ENCODE measurements at places on chromosomes 2 and 18.

- DNase-seq: no peak
These were observed 13.2 kb downstream of the SLC66A3 start for GRCh38 chr2:11168488-11168887.

DNA sequence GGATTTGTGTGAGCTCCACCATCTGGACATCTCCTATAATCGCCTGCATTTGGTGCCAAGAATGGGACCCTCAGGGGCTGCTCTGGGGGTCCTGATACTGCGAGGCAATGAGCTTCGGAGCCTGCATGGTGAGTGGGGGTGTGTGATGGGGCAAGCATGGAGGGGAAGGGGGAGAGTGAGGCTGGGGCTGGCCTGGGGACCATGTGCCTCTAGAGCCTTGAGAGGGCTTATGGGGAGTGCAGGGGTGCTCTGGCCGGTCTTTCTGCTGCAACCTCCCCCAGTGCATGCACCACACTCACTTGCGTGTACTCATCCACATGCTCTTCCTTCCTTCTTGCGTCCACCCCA, 7.9 kb downstream of the STK11IP start:
- DNase-seq: no peak

GRCh38 chr18:48669991-48670750, 131.3 kb downstream of the CTIF start:
- DNase-seq: no peak

DNA sequence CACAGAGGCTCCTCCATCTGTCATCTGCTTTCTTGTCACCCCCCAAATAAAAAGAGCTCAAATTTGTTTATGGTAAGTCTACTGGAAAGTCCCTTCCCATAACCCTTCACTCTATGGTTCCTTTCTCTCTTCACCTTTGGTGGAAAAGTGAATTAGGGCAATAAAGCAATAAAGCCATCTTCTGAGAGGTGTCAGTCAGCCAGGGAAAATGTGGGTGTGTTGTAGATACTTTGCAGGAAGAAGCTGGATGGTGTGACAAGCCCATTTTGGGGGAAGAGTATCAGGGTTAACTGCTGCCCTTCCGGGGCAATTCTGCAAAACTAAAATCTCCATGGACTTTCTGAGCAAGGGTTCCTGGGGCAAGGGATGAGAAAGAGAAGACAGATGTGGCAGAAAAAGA, 197.9 kb downstream of the SH3BP4 start:
- peak; percentile 31 for DNase-seq

DNA sequence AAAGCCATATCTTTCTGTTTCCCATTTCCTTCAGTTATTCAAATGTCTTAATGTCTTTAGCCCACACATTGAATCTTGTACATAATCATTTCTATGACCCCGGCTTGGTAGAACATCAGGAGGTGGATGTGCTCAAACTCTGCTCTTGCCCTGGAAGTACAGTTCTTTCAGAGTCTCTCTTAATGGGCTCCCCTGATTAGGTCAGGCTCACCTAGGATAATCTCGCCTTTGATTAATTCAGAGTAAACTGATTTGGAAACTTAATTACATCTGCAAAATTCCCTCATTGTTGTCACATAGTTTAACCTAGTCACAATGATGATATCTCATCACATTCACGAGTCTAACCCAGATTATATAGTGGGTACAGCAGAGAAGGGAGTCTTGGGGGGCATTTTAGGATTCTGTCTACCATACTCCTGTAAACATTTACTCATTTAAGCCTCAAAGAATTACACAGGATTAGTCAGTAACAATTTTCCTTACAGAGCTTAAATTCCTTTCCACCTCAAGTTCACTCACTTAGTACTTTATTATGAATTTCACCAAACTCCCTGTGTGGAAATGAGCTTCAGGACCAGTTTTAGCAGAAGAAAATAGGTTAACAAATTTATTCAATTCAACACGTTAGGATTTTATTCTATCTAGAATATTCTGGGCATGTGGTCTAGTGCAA, 135.5 kb downstream of the FHOD3 start:
- DNase-seq: no peak

DNA sequence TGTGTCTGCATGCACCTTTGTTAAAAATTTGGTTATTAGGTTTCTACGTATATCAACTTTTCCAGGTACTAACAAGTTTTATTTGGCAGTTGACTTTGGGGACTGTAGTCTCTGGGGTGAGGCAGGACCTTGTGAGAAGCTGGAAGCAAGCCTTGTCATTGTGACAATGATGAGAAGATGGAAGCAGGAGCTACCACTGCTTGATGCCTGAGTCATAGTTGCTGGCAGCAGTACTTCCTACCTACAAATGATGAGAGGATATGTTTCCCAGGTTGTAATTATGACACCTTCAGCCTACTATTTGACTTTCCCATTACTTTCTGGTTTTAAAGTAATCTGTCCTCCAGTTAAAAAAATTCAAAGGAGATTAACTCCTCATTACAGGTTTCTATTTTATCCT, 516.3 kb downstream of the NRXN1 start:
- DNase-seq: no peak

- no peak for DNase-seq
These were observed 1225.6 kb downstream of the LRP1B start for GRCh38 chr2:140905083-140905781.

DNA sequence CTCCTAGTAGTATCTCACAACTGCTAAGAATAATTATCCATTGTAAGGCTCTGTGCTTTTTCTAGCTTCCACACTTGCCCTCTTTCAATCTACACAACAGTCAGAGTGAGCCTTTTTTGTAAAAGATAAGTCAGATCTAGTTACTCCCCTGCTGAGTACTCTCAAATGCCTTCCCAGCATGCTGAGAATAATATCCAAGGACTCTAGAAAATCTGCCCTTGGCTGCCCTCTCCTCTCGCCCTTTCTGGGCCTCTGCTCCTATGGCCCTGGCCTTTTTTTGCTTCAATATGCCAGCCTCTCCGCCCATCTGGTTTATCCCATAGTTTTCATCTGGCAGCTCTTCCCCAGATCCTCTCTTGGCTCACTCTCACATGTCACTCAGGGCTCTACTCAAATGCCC, 455.9 kb upstream of the UBE2E3 start:
- no peak for DNase-seq

GRCh38 chr2:223896833-223897311, 48.3 kb downstream of the WDFY1 start:
- peak; percentile 84 for DNase-seq

DNA sequence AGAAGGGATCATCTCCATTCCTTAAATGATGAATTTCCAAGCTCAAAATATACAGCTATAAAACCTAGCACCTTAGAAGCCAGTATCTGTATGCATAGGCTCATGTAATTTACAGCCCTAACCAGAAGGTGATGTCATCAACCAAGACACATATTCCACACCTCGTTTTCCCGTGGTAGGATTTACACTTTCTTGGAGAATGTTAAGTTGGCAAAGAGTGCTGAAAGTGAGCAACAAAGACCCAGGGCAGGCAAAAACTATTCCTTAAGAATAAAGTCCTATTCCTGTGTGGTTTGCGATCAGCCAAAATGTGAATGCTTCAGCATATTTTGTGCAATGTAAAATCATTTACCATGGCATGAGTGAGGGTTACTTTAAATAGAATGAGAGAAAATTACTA, 247.1 kb downstream of the OSR1 start:
- no peak for DNase-seq

DNA sequence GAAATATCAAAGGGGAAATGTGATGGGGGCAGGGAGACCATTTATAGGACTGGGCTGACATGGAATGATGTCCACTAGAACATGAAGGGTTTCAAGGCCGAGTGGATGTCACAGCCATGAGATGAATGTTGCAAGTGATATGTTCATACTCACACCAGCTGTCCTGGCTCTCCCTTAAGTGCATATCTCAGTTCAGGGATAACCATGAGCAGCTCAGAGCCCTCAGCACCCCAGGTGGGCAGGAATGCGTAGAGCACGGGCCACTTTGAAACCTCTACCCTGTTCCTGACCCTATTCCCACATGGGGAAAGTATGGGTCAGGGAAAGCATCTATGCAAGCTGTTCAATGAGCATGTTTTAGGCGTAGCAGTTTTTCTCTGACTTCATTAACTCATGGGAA, 12.4 kb upstream of the EML4 start:
- DNase-seq: no peak

- DNase-seq: peak; percentile 81
These were observed 8.9 kb downstream of the EMILIN2 start for GRCh38 chr18:2855560-2856350.

DNA sequence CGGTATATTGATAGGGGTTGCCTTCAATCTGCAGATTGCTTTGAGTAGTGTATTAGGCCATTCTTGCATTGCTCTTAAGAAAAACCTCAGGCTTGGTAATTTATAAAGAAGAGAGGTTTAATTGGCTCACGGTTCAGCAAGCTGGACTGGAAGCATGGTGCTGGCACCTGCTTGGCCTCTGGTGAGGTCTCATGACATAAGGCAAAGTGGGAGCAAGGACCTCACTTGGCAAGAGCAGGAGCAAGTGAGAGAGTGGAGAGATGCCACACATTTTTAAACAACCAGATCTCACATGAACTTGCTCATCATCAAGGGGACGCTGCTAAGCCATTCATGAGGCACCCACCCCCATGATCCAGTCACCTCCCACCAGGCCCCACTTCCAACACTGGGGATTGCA, 4.9 kb downstream of the MAP3K2 start:
- no peak for DNase-seq

DNA sequence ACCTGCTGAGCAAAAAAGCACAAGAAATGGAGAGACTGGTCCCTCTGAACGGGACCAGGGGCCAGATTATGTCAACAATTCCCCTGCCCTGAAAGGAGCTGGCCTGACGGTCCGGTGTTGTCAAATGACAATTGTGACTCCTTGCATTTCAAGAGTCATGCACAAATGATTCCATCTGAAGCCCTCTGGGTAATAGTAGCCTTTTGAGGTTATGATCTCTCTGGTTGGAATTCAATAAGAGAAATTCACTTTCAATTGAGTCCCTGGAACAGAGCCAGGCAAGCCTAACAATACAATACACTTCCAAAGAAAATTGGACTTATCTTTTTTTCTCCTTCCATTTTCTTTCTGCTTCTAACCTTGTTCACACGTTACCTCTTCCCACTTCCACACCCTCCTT, 116.9 kb downstream of the C1D start:
- no peak for DNase-seq

DNA sequence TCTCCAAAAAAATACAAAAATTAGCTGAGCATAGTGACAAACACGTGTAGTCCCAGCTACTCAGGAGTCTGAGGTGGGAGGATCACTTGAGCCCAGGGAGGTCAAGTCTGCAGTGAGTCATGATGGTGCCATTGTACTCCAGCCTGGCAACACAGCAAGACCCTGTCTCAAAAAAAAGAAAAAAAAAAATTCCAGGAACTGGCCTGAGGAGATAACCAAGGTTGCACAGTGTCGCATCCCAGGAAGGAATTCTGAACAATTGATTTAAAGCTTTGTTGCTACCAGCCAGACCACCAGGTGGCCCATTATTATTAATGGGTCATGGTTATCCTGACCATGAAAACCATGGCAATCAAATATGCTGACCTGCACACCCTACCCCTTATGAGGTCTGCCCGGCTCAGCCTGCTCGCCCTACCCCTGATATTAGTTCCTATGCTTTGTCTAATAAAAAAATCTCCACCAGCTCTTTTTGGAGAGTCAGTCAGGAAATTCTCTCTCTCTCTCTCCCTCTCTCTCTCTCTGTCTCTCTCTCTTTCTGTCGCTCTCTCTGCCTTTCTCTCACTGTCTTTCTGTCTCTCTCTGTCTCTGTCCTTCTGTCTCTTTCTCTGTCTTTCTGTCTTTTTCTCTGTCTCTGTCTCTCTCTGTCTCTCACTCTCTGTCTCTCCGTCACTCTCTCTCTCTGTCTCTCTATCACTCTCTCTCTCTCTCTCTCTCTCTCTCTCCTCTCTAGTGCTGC, 73.7 kb downstream of the NCAPH start:
- DNase-seq: no peak

GRCh38 chr2:233799716-233800115, 21.6 kb downstream of the MROH2A start:
- peak; percentile 6 for DNase-seq

DNA sequence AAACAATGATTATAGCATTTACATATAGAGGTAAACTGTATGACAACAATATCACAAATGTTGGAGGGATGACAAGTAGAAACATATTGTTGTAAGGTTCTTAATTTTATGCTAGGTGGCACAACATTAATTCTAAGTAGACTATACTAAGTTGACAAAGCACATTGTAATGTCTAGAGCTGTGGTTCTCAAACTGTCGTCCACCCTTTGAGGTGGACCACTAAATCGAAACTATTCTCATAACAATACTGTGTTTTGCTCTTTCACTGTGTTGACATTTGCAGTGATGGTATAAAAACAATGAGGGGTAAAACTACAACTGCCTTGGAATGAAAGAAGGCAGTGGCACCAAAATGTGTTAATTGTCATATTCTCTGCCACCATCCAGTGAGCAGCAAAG, 66.1 kb downstream of the METTL8 start:
- DNase-seq: no peak

DNA sequence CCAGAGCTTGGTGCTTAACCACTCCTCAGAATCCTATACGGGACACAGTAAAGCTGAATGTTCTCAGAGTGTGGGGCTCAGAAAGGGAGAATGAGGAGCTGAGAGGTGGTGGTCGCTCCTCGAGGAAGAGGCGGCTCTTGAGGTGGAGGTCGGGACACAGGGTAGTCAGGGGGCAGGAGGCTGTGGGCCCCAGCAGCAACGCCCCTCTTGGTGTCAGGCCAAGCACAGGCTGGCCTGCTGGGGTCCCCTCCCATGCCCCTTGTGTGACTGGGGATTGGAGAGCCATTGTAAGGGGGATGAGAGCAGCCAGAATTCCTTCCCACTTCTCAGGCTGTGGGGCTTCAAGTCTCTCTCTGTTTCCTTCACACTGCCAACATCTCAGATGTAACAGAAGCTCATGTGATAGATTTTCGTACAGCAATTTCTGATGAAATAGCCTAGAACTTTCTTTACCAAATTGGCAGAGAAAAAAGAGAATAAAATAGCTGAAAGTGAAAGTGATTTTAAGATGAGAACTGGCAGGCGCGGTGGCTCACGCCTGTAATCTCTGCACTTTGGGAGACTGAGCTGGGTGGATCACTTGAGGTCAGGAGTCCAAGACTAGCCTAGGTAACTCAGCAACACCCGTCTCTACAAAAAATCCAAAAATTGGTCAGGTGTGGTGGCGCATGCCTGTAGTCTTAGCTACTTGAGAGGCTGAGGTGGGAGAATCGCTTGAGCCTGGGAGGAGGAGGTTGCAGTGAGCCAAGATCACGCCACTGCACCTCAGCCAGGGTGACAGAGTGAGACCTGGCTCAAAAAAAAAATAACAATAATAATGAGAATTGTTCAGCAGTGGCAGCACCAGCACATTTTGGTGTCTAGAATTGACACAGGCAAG, 61.1 kb upstream of the RPL31 start:
- peak; percentile 81 for DNase-seq

- DNase-seq: no peak
These were observed 7.7 kb downstream of the FBXO15 start for GRCh38 chr18:74139888-74140287.

- DNase-seq: no peak
These were observed 12.2 kb downstream of the PLEK start for GRCh38 chr2:68377137-68377780.

GRCh38 chr2:7027411-7027810, 110.2 kb downstream of the RNF144A start:
- DNase-seq: no peak

DNA sequence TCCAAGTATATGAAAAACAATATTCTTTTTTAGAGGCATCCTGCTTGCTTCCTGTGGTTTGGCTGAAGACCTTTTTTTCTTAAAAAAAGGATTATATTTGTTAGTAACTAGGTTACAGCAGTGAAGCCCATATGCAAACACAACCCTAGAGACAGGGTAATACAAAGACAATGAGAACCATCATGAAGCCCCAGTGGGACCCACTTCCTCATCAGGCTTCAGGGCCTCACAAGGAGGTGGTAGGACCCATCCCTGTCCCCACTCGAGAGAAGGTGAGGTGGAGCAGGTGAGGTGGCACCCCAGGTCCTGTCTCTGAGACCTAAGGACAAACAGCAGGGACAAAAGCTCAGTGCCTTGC, 80.3 kb downstream of the EDAR start:
- DNase-seq: no peak

Measured in lower leg skin (tissue), 4 donors.